ENCODE measurements at places on chromosomes 1 and 21.

DNA sequence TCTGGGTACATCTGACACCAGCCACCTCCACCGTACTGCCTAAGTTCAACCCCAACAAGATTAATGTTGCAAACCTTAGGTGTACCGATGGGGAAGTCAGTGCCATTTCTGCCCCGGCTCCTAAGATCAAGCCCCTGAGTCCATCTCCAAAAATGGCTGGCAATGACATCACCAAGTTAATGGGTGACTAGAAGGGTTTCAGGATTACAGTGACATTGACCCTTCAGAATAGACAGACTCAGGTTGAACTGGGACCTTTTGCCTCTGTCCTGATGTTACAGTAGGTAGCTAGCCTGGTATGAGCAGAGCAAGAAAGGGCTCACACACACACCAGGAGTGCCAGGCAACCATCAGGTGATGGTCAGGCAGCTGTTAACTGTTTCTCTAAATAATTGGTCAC lies 21.7 kb upstream of the ZMYM6 start:
- DNase-seq, result no peak

GRCh38 chr1:43590388-43590925 lies 59.5 kb upstream of the KDM4A start:
- no peak for DNase-seq

DNA sequence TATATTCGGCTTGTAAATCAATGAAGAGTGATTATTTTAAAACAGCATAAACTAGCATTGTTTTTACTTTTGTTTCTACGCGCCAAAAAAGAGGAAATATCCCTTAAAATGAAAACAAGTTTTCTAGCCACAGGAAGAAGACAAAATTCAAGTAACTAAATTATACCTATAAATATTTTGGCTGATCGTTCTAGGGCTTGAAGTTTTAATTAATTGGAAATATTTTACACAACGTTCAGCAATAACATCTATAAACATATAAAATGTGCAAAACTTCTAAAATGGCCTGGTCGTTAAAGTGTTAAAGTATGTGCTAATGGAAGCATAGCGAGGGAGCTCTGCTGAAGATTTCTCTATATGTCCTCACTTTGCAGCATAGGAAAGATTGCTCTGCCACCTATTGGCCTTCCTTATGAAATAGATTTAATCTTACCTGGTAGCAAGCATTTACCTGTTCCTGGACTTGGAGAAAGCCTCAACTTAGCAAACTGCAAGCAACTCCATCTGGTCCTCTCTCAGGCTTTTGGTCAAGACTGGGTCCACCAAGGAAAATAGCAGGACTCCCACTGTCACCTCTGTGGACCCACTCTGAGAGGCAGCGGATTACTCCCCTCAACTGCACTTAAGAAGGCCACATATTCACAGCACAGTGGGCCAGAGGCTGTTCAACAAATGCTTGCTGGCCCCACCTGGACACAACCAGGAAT lies 351.3 kb upstream of the RUNX1 start:
- DNase-seq, result peak; percentile 76

- DNase-seq, result no peak
Observed at GRCh38 chr1:166089804-166090203, 77.0 kb downstream of the FAM78B start.

DNA sequence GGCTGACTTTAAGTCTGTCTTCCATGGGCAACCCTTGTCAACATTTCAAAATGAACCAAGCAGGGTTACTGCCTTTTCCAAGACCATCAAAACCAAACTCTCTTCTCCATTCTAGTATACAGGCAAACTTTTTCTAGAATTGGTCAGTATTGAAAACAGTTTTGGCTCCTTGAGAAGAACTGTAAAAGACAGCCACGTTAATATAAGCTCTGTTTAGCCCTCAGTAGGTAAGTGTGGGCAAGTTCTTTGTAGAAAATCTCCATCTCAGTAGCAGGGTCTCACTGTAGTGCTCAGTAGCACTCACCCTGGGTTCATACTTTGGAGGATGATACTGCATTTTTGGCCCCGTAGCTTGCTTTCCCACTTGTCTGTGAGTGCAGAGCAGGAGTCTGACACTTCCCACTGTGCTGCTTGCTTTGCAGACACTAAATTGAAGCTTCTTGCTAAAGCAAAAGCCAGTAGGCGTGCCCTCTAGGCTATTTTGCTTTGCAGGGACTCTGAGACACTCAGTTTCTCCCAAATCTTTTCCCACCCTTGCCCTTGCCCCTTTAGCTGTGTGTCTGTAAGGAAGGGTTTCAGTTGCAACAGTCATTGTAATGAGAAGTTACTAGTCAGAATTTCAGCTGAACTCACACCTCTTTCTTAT lies 34.3 kb upstream of the CACYBP start:
- DNase-seq, result no peak

DNA sequence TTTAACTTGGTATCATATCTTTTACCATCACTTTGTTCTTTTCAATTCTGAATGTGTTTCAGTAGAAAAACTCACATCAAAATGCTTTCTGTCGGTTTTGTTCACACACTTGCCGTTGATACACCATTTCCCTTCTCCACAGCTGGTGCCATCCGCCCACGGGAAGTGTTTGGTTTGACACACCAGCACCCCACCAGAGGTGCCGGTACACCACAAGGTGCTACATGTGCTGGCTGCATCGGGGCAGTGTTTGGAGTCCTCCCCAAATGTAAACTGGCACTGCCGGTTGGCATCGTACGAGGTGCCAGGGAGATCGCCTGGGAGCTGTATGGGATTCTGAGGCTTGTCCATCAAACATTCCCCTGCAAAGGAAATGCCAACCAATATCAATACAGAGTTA lies 5.0 kb downstream of the ADAMTS1 start:
- DNase-seq, result no peak
